Non-pigmented ciliary epithelial cell (primary cell): ENCODE measurements at places on chromosomes 4 and X.

GRCh38 chr4:57605376-57605775, 495.2 kb upstream of the IGFBP7 start:
- no peak for DNase-seq

GRCh38 chr4:122117743-122118142, 34.4 kb upstream of the BLTP1 start:
- no peak for DNase-seq

DNA sequence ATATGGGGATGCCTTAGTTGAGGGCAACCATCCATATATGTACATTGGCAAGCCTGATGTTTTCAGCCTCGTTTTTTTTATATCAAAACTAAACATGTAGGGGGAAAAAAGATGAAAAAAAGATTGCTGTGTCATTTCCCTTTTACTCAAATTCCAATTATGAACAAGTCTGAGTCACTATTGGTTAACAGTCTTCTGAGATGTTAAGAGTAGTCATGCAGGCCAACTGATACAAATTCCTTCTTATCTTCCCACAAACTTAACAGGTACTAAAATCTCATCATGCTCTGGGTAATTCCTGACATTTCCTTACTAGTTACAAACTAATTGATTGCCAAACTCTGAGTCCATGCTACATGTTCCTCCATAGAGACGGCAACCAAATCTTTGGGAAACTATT, 222.1 kb downstream of the FRMPD4 start:
- DNase-seq = peak; percentile 28

- no peak for DNase-seq
Measured at GRCh38 chrX:13691841-13692371, 3.0 kb downstream of the RAB9A start.

GRCh38 chrX:76127341-76127740, 45.5 kb upstream of the PBDC1 start:
- DNase-seq = no peak
